NCI-H1436 treated with DMSO at 0.1 percent for 48 hours (cell line): ENCODE measurements at places on chromosomes 2 and 18.
A peak's percentile ranks its signal among the peaks of the same experiment; 100 is the strongest.

GRCh38 chr18:12750076-12750714 lies 47.4 kb downstream of the PSMG2 start:
- DNase-seq: no peak

DNA sequence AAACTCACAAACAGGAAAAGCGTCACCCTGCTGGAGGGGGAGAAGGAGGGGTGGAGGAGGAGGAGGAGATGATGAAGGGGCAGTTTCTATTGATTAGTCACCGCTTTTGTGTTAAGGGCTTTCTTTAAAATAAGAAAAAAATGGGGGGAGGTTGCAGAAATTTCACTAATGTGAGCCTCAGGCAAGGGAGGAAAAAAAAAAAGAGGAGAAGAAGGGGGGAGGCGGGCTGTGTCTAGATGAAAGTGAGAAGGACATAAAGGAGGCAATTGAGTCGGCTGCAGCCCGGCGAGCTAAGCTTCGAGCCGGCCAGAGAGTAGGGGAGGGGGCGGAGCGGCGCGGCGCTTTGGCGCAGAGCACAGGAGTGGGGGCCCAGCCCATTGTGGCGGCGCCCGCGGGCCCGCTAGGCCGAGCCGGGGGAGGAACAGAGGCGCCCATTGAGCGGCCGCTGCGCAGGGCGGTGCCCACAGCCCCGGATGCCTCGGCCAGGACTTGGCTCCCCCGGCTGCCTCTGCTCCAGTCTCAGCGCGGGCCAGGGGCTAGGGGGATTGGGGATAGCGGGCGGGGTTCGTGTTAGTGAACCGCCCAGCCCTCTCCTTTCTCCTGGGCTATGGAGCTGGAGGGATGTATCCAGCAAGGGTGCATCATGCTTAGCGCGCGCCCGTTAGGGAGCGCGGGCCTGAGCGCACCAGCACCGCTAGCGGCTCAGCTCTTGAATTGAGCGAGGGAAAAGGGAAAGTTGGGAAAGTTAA lies 7.9 kb downstream of the PAX3 start:
- no peak for DNase-seq

- DNase-seq: no peak
These were observed at the start of gene KCNJ13 for GRCh38 chr2:232776435-232776834. Gene KCNJ13, minus strand, starts transcription at chr2:232776565. Its CDS starts 5,203 bp downstream, at chr2:232771362.

GRCh38 chr2:14781142-14781541 lies 148.6 kb downstream of the LRATD1 start:
- no peak for DNase-seq

DNA sequence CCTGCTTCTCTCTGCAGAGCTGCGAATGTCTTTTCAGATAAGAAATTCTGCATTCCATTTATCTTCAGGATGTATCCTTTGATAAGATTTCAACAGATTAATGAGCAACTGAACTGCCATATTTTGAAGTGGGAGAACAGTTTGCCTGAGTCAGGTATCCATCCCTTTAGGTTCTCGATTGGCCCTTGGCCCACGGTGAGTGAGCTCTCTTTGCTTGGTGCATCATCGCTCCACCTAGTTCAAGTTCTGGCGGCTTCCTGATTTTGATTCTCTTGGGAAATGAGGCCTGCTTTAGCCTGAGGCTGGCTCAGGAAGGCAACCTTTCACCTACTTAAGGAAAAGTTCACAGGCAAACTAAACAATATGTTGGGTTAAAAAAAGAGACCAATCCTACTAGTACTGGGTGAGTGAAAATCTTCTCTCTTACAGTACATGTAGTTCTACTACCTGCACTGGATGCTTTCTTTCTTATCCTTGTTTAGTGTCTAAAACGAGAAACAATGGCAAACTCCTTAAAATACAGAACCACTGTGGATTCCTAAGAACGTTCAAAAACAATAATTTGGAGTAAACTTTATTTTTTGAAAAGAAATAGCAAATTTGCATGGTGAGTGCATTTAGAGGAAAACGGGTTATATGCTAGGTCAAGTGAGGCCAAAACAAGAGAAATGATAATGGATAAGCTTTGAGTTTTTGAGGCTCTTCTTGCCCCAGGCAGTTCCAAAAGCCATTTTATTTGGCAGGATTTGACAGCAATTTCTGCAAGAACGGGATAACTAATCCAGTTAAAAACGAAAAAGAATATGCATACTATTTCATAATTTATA lies 837 bp upstream of the ACSL3 start:
- DNase-seq: peak; percentile 42

DNA sequence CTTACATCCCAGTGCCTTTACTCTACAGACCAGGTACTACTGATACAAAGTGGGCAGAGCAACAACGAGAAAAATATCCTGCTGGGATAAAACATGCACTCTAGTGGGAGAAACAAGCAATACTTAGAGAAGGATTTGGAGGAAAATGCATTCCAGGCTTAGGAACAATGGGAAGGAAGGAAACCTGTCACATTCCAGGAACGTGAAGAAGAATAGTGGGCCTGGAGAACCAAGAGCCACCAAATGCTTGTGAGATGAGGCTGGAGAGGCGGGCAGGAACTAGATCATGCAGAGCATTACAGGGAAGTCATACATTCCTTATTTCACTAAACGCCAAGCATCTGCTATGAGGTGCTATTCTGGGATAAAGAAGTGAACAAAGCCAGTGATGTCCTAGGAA lies 342.3 kb downstream of the DCC start:
- DNase-seq: no peak

- DNase-seq: no peak
These were observed 199.3 kb downstream of the MEMO1 start for GRCh38 chr2:31811482-31811881.

DNA sequence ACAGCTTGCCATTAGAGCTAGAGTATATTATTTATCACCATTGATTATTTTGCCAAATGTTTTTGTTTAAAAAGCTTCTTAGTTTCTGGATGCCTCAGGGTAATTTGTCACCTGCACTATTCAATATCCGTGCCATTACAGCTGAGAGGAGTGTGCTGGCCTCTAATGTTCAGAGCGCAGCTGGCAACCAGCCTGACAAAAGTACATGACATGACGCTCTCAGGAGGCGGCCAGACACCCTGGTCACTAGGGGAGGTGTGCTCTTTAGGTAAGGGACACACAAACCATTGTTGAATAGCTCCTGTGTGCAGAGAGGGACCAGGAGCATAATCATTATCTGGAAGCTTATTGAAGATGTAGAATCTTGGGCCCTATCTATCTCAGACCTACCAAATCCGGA lies 20.3 kb downstream of the LIMS1 start:
- no peak for DNase-seq

GRCh38 chr2:150127995-150128394 lies 359.5 kb downstream of the RND3 start:
- DNase-seq: no peak

DNA sequence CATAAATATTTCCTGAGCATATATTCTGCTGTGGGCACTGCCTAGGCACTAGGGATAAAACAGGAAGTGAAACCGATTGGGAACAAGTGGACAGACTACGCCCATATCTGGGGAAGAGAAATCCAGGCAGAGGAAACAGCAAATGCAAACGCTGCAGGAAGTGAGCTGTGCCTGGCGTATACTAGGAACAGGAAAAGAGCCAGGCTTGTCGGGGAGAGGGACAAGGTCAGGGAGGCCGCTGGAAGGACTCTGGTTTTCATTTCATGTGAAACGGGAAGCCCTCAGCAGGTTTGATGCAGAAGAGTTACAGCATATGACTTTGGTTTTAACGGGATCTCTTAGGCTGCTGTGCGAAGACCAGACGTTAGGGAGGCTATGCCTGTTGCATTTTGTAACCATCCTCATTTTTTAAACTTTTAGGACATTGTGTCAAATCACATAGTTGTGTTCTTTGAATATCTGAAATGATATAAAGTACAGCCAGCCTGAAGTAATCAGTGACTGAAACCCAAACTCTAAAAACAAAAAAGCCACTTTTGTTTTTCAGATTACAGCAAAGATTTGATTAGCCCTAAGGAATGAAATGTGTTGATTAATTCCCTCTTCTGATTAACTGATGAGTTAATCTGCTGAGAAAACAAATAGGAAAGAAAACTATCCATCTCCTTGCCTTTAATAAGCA lies 110.2 kb upstream of the PIEZO2 start:
- no peak for DNase-seq

- no peak for DNase-seq
These were observed 47.4 kb upstream of the RMDN2 start for GRCh38 chr2:37877457-37878315.

GRCh38 chr2:9979977-9980376 lies 28.5 kb downstream of the GRHL1 start:
- no peak for DNase-seq

DNA sequence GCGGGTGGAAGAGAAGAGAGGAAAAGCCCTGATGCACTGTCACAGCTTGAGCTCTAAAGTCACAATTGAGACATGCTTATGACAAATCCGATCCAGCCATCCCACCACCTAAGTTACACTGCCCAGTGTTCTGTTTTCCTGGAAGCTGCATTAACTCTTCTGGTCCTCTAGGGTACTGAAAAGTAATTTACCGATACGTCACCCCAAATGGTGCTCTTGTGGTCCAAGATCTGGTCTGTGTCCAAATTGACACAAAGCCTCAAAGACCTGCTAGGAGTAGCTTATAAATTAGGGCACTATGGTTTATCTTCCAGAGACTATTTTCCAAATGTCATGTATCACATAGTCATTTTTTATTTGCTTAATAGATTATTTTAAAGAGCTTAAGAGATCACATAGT lies 186.7 kb upstream of the ETAA1 start:
- no peak for DNase-seq
